ENCODE measurements at places on chromosomes 5 and 9.

- peaks cover 25% of the 10 kb centered on the region for H3K4me1 ChIP-seq
- H3K4me3 ChIP-seq = no peak overlapping the region
- no peak overlapping the region for H3K27ac ChIP-seq
- H3K36me3 ChIP-seq = no peaks in the 10 kb centered on the region
Measured at GRCh38 chr5:54703133-54703532, 185.6 kb downstream of the SNX18 start.

DNA sequence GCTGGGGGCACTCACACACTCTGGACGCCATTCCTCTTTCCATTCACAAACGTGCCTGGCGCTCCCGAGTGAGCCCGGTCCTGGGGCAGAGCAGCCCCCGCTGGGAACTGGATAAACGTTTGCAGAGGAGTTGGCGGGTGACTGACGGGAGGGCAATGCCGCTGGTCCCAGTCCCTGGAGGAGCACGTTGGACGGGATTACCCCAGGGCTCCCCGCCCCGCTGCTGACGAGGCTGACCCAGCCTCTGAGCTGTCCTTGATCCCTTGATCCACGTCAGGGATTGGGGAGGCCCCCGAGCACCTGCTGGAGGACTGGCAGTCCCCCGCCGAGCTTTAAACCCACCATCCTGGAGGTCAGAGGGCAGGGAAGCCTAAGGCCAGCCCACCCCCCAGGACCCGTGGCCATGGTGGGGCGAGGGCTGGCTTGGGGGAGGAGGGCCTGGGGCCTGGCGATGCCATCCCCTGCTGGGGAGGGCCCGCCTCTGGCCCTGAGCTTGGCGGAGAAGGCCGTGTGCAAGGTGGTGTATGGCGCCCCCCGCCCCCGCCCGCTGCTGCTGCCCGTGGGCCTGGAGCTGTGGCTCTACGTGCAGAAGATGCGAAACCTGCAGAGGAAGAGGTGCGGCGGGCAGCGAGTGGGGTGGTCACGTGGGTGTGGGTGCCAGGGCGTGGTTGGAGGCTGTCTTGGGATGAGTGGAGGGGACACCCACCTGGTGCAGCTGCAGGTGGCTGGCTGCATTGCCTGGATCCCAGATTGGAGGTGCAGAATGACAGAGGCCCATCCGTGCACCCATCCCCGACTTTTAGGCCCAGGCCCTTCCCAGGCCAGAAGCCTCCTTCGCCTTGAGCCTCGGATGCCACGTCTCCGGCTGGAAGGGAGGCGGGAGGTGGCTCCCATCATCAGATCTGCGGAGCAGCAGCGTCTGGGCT lies 4.5 kb downstream of the GPSM1 start:
- H3K27me3 ChIP-seq = no peaks in the 10 kb centered on the region
- no peak overlapping the region for H3K27ac ChIP-seq
- DNase-seq = no peak
- H3K4me1 ChIP-seq = peaks cover 35% of the 10 kb centered on the region
- H3K4me3 ChIP-seq = no peak overlapping the region
- peaks cover 32% of the 10 kb centered on the region for H3K36me3 ChIP-seq

DNA sequence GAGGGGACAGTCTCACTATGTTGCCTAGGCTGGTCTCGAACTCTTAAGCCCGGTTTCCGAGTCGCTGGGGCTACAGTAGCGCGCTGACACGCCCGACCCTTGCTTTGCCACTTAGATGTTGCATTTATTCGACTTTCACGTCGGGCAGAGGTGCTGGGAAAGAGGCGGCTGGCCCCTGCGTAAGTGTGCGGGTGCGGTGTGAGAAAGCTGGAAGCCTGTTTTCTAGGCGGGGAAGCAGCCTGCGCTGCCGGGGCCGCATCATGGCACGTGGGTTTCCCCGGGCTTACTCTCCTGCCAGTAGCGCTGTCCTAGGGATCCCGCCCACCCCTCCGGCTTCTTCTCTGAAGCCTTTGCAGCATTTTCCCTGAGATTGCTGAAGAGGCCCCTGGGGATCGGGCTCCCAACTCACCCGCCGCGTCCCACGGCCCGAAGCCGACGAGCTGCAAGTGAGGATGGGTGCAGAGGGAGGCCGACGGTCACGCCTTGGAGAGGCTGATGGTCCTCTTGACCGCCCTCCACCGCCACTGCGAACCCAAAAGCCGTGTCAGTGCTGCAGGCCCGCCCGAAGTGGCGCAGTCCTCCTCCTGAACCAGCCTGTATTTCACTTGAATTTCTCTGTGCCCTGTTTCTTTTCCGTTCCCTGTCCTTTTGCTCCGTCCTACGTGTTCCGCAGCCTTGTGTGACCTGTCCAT lies 5.8 kb upstream of the TRIM41 start:
- H3K4me3 ChIP-seq = peak overlapping the region; percentile 56
- H3K4me1 ChIP-seq = peaks cover 31% of the 10 kb centered on the region
- no peaks in the 10 kb centered on the region for H3K36me3 ChIP-seq

DNA sequence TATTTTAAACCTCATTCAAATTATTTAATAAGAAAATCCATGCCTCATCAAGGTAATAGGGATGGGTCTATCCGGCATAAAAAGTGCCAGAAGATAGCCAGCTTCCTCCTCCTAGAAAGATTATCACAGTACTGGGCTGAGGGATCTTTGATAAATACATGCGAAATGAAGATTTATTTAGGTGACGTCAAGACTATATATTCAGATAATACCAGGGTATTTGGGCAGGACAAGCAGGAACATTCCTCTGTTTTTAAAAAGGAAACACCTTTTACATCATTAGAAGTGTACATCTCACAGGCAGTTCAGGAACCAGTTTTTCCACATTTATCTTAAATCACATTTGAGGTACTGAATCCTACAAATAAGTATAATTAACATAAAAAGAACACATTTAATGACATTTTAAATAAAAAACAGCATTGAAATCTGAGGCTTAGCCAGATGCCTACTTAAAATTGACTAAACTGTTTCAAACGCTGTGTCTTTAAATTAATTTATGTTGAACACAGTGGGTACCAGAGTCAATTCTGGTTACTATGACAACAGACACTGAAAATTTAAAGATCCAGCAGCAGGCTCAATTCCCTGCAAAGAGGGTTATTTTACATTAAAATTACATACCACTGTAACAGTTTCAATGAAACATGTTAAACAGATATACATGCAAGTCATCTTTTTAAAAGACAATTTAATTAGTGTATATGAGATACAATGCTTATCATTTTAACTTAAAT lies 124.7 kb upstream of the SLCO6A1 start:
- no peak for DNase-seq
- no peaks in the 10 kb centered on the region for H3K4me1 ChIP-seq
- H3K4me3 ChIP-seq = no peak overlapping the region
- H3K27ac ChIP-seq = no peak overlapping the region
- H3K27me3 ChIP-seq = no peaks in the 10 kb centered on the region

DNA sequence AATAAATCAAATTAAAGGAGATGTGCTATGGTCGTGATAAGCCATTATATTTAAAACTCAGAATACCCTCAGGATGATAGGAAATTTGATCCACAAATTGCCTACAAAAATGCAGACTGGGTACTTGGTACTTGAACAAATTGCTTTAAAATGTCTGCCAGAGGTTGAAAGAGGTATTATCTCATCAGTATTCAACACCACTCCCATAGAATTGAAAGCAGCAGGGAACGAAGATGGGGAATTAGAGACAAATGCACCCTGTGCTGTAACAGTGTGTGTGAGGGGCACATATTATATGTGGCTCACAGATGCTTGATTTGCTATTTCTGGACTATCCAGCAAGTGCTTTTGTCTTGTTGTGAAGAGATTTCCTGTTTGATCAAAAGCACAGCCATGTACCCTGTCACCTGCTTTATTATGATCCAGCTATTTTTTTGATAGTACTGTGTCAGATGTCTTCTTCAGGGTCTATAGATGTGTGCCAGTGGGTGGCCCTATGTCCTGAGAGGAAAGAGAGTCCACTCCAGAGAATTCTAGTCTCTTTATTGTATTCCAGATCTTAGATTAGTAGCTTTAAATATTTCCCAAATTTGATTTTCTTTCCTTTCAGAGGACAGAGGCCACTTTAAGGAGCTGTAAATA lies 120.1 kb downstream of the XRCC4 start:
- H3K36me3 ChIP-seq = no peaks in the 10 kb centered on the region
- no peak overlapping the region for H3K27ac ChIP-seq
- no peaks in the 10 kb centered on the region for H3K27me3 ChIP-seq
- no peak for DNase-seq

- H3K27ac ChIP-seq = no peak overlapping the region
- no peak overlapping the region for H3K4me3 ChIP-seq
Measured at GRCh38 chr5:153755913-153756500, 265.5 kb downstream of the GRIA1 start.

DNA sequence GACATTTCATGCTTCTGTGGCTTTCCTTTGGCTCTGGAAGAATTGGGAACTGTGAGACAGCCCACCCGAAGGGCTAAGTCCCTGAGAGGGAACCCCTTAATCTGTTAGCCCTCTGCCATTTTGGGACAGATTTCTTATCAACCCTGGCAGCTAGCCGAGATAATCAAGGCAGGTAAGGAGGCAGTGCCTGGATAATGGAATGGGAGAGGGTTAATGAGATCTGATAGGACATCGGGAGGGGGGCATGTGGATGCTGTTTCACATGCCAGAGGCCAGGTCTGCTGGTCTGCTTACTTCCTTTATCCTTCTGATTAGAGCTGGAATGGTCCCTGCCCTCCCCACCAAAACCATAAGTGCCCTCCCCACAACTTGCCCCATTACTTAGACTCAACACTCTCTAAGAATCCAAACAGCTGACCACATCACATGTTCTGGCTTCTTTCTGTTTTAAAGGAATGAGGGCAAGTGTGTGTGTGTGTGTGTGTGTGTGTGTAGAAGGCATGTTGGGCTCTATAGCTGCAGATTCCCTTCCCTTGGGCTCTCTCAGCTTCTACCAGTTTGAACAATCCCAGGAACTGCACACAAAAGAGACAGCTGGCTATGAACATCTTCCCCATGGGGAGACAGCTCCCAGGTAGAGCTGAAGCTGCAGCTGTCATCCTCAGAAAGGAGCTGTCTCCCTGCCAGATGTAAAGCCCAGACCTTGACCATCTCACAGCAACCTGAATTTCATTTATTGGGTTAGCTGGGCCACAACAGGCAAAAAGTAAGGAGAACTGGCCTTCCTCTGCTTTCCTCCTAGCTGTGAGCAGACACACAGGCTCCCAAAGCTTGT lies 221.3 kb downstream of the PIK3R1 start:
- peaks cover 7% of the 10 kb centered on the region for H3K4me1 ChIP-seq
- H3K27me3 ChIP-seq = no peaks in the 10 kb centered on the region
- no peak overlapping the region for H3K4me3 ChIP-seq
- no peaks in the 10 kb centered on the region for H3K36me3 ChIP-seq
- no peak overlapping the region for H3K27ac ChIP-seq

DNA sequence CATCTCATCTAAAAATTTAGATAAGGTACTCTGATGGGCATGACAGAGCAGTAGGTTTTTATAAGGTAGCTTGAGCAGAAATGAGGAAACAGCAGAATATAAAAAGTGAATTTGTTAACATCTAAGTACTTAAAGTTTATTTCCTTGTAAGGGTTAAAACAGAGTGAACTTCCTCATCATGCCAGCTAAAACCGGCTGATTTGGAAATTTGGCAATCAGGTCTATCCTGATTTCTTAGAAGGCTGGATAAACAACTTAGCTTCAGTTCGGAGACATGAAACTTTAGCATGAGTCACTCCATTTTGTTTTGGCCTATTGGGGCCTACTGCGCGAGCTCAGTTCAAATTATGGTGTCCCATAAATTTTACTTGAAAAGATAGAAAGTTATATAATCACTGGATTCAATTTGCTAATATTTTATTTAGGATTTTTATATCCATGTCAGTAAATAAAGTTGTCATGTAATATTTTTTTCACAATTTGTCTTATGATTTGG lies 241.6 kb upstream of the RORB start:
- no peak overlapping the region for H3K27ac ChIP-seq
- DNase-seq = no peak
- no peaks in the 10 kb centered on the region for H3K36me3 ChIP-seq
- H3K4me1 ChIP-seq = no peaks in the 10 kb centered on the region
- no peaks in the 10 kb centered on the region for H3K27me3 ChIP-seq

- H3K27me3 ChIP-seq = no peaks in the 10 kb centered on the region
- DNase-seq = no peak
- H3K36me3 ChIP-seq = no peaks in the 10 kb centered on the region
Measured at GRCh38 chr9:134165357-134166315, 1.3 kb upstream of the RNU6ATAC start.

- H3K4me3 ChIP-seq = no peak overlapping the region
- H3K4me1 ChIP-seq = peaks cover 54% of the 10 kb centered on the region
- H3K27ac ChIP-seq = peak overlapping the region; percentile 56
- no peaks in the 10 kb centered on the region for H3K27me3 ChIP-seq
Measured at GRCh38 chr5:134125039-134126015, 10.8 kb downstream of the TCF7 start.

- H3K4me1 ChIP-seq = no peaks in the 10 kb centered on the region
- no peaks in the 10 kb centered on the region for H3K36me3 ChIP-seq
- no peak overlapping the region for H3K4me3 ChIP-seq
- DNase-seq = peak; percentile 47
- no peaks in the 10 kb centered on the region for H3K27me3 ChIP-seq
Measured at GRCh38 chr9:84615544-84615943, 54.0 kb upstream of the NTRK2 start.

GRCh38 chr5:57175551-57176309 lies 1.9 kb downstream of the GPBP1 start:
- peak overlapping the region; percentile 97 for H3K27ac ChIP-seq
- no peaks in the 10 kb centered on the region for H3K36me3 ChIP-seq
- peaks cover 58% of the 10 kb centered on the region for H3K4me1 ChIP-seq
- no peak for DNase-seq
- peak overlapping the region; percentile 99 for H3K4me3 ChIP-seq

- DNase-seq = no peak
- no peak overlapping the region for H3K4me3 ChIP-seq
- no peak overlapping the region for H3K27ac ChIP-seq
- no peaks in the 10 kb centered on the region for H3K4me1 ChIP-seq
- H3K27me3 ChIP-seq = no peaks in the 10 kb centered on the region
- H3K36me3 ChIP-seq = no peaks in the 10 kb centered on the region
Measured at GRCh38 chr9:36847781-36848673, 186.0 kb downstream of the PAX5 start.

DNA sequence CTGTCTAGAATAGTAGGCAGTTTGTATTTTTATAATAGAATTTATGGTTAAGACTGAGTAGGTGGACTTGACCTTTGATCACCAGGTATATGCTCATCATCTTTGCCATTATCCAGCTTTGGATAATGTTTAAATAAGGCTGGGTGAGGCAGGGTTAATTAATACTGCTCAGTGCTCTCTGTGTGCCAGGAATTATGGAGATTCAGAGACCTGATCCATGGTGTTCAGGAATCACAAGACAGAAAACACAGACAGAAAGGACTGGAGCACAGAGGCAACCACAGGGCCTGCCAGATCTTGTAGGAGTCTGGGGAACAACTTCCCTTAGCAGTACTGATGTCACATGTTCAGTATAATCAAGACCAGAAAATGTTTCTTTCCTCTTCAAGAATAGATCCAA lies 186.3 kb upstream of the ADCY2 start:
- no peaks in the 10 kb centered on the region for H3K27me3 ChIP-seq
- no peaks in the 10 kb centered on the region for H3K36me3 ChIP-seq
- H3K4me1 ChIP-seq = no peaks in the 10 kb centered on the region
- H3K27ac ChIP-seq = no peak overlapping the region
- DNase-seq = no peak
- H3K4me3 ChIP-seq = no peak overlapping the region

Measured in esophagus muscularis mucosa (tissue), 4 donors.